Vagina (tissue), 2 donors: ENCODE measurements at places on chromosomes 7 and 10. TPM values are rescaled to one million over a fixed set of nuclear protein-coding genes. Genes with fewer than 3 reads are reported as not detected.

Gene TWIST1
- 11.5 TPM for total RNA-seq

GRCh38 chr10:4894335-4894734 lies 68.3 kb downstream of the AKR1E2 start:
- H3K27ac ChIP-seq, result no peak overlapping the region
- no peak for DNase-seq
- no peaks in the 10 kb centered on the region for H3K4me1 ChIP-seq

DNA sequence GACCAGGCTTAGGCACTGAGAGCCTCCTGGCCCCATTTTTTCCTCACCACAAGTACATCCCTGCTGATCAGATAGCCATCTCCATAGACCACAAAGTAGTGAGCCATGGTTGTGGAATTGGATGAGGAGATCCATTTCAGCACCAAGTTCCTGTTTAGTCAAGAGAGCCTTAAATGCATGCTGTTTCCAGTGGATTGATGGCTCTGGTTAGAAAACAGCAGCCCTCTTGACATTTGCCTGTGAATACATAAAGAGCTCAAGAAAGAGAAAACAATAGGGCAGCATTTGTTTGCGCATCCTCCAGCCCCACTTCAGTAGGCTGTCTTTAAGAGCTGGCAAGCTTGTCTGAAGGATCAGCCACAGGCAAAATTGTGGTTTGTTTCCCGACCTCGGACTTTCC lies 251.2 kb downstream of the POU6F2 start:
- no peak for DNase-seq
- no peaks in the 10 kb centered on the region for H3K36me3 ChIP-seq
- no peak overlapping the region for H3K27ac ChIP-seq
- no peaks in the 10 kb centered on the region for H3K27me3 ChIP-seq
- no peak overlapping the region for H3K4me3 ChIP-seq

GRCh38 chr7:5526100-5526905 lies 102.7 kb upstream of the TNRC18 start:
- no peaks in the 10 kb centered on the region for H3K36me3 ChIP-seq
- no peaks in the 10 kb centered on the region for H3K27me3 ChIP-seq

Gene ITPRID1
- not detected for total RNA-seq

Gene ASZ1
- not detected for total RNA-seq

GRCh38 chr7:171912-172515 lies 20.4 kb upstream of the FAM20C start:
- no peaks in the 10 kb centered on the region for H3K4me1 ChIP-seq
- no peaks in the 10 kb centered on the region for H3K36me3 ChIP-seq
- no peak overlapping the region for H3K27ac ChIP-seq
- H3K27me3 ChIP-seq, result no peaks in the 10 kb centered on the region

GRCh38 chr10:97200616-97201015 lies 14.9 kb upstream of the SLIT1 start:
- no peak overlapping the region for H3K4me3 ChIP-seq
- DNase-seq, result no peak
- no peaks in the 10 kb centered on the region for H3K27me3 ChIP-seq
- peaks cover 11% of the 10 kb centered on the region for H3K4me1 ChIP-seq
- no peaks in the 10 kb centered on the region for H3K36me3 ChIP-seq

DNA sequence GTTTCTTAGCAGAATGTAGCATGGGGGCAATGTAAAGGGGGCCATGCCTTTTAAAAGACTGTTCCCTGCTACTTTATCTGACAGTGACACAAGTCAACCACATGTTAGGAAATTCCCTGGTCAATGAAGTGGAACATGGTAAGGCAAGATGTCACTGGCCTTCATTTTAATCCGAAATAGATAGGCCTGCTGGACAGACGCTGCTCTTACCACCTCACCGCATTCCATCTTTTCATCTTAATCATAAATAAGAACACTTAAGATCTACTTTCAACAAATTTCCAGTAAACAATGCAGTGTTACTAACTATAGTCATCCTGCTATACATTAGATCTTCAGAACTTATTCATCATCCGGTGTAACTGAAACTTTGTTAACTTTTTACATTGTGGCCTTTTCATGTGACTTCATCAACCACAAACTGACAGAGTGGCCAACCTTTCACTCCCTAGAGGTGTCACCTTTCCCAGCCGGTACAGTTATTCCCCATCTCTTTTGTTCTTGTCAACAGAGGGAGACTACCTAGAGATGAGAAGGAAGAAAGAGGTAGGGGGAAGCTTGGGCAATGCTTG lies 15.6 kb downstream of the ASB4 start:
- no peak for DNase-seq
- no peaks in the 10 kb centered on the region for H3K4me1 ChIP-seq
- no peak overlapping the region for H3K27ac ChIP-seq
- no peak overlapping the region for H3K4me3 ChIP-seq
- H3K36me3 ChIP-seq, result no peaks in the 10 kb centered on the region
- H3K27me3 ChIP-seq, result no peaks in the 10 kb centered on the region

Gene HOGA1
- total RNA-seq, result 0.98 TPM

- DNase-seq, result no peak
- no peaks in the 10 kb centered on the region for H3K36me3 ChIP-seq
- H3K4me3 ChIP-seq, result no peak overlapping the region
- H3K27ac ChIP-seq, result peak overlapping the region; percentile 85
- H3K27me3 ChIP-seq, result no peaks in the 10 kb centered on the region
Measured at GRCh38 chr7:130350945-130351790, 6.6 kb downstream of the CPA5 start.

Gene NPSR1
- total RNA-seq, result not detected

DNA sequence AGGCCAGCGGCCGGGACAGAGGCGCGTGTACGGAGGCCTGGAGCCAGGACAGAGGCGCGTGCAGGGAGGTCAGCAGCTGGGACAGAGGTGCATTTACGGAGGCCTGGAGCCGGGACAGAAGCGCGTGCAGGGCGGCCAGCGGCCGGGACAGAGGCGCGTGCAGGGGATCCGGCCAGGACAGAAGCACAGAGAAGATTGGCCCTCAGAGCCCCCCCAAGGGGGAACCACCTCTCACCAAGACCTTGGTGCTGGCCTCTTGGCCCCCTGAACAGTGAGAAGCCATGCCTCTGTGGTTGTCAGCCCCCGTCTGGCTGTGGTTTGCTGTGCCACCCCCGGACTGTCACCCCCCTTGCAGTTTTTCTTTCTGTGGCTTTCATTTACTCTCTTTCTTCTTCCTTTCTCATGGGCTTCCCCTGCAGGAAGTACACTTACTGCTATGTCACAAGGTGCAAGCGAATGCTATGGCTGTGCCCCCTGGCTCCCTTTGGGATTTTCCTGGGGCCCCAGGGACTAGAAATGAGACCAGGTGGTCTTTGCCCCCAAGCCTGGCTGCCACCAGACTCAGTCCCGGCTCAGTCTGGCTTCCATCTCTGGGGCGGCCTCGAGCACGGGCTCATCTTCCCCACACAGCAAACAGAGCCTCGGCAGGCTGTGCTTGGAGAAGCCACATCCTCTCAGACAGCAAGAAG lies 41.1 kb downstream of the INSIG1 start:
- H3K4me1 ChIP-seq, result no peaks in the 10 kb centered on the region
- DNase-seq, result no peak
- H3K27ac ChIP-seq, result no peak overlapping the region
- no peaks in the 10 kb centered on the region for H3K27me3 ChIP-seq
- no peak overlapping the region for H3K4me3 ChIP-seq

Gene NT5C2
- total RNA-seq, result 71.2 TPM

GRCh38 chr7:98171449-98171848 lies 39.8 kb upstream of the BHLHA15 start:
- no peak overlapping the region for H3K4me3 ChIP-seq
- no peaks in the 10 kb centered on the region for H3K36me3 ChIP-seq
- no peak overlapping the region for H3K27ac ChIP-seq
- no peak for DNase-seq
- no peaks in the 10 kb centered on the region for H3K27me3 ChIP-seq

Gene SERPINE1
- 14.7 TPM for total RNA-seq

Gene TDRD1
- not detected for total RNA-seq

Gene INMT
- total RNA-seq, result 5.6 TPM

Gene MGAM2
- total RNA-seq, result not detected

Gene BMPR1A
- 33.1 TPM for total RNA-seq

GRCh38 chr7:99829524-99830160 lies 1.8 kb downstream of the CYP3A43 start:
- H3K36me3 ChIP-seq, result no peaks in the 10 kb centered on the region
- H3K27ac ChIP-seq, result no peak overlapping the region
- peak; percentile 5 for DNase-seq
- no peaks in the 10 kb centered on the region for H3K27me3 ChIP-seq
- H3K4me3 ChIP-seq, result no peak overlapping the region

Gene ADCY1
- 2.5 TPM for total RNA-seq

- DNase-seq, result no peak
- no peak overlapping the region for H3K4me3 ChIP-seq
- H3K4me1 ChIP-seq, result no peaks in the 10 kb centered on the region
- no peaks in the 10 kb centered on the region for H3K27me3 ChIP-seq
Measured at GRCh38 chr7:25877802-25878789, 273.9 kb upstream of the NFE2L3 start.

Gene SLC18A2
- 11.5 TPM for total RNA-seq

DNA sequence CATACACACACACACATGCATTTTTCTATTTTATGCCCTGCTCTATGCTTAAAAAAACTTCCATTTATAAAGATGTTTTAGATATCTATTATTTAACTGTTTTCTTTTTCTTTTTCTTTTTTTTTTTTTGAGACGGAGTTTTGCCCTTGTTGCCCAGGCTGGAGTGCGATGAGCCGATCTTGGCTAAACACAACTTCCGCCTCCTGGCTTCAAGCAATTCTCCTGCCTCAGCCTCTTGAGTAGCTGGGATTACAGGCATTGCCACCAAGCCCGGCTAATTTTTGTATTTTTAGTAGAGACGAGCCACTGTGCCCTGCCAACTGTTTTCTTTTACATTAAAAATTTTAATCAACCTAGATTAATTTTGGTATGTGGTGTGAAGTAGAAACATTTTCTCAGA lies 45.6 kb upstream of the PURB start:
- H3K36me3 ChIP-seq, result no peaks in the 10 kb centered on the region
- no peak overlapping the region for H3K27ac ChIP-seq
- no peaks in the 10 kb centered on the region for H3K27me3 ChIP-seq
- no peak for DNase-seq
- H3K4me1 ChIP-seq, result no peaks in the 10 kb centered on the region

DNA sequence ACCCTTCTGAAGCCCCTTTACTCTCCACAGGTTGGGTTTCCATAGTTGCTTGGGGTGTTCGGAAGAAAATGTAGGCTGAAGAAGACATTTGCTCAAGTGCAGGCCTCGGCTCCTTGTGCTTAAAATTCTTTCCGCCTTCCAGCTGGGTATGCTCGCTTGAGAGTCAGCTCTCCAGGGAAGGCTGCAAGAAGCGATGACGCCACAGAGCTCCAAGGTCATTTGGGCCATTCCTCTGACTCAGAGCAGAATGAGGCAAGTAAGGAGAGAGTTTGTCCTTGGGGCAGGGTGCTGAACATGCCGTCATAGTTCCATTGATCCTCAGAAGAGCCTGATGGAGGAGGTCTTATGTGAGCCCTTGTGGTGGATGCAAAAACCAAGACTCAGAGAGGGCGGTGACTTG lies 27.4 kb upstream of the HSPA12A start:
- no peak overlapping the region for H3K4me3 ChIP-seq
- no peaks in the 10 kb centered on the region for H3K27me3 ChIP-seq
- peaks cover 44% of the 10 kb centered on the region for H3K4me1 ChIP-seq
- no peak for DNase-seq
- no peak overlapping the region for H3K27ac ChIP-seq

DNA sequence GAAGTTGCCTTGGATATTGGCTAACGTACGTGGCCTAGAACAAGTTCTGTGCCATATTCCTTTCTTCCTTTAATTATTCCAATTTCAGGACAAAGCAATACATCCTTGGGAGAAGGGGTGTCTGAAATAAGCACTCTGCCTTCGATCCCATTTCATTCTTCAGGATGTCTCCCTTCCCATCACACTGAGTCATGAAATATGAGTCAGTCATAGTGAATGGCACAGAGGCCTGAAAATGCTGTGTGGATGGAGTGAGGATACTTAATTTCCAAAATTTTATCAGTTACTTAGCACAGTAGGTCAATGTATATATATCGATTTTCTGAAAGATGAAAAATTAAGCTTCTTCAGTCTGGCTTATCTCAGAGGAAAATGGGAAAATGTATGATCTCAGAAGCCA lies 19.5 kb downstream of the EVX1 start:
- no peaks in the 10 kb centered on the region for H3K4me1 ChIP-seq
- no peak overlapping the region for H3K27ac ChIP-seq
- no peaks in the 10 kb centered on the region for H3K36me3 ChIP-seq
- DNase-seq, result no peak
- no peak overlapping the region for H3K4me3 ChIP-seq
- no peaks in the 10 kb centered on the region for H3K27me3 ChIP-seq

Gene HKDC1
- total RNA-seq, result 2.5 TPM

DNA sequence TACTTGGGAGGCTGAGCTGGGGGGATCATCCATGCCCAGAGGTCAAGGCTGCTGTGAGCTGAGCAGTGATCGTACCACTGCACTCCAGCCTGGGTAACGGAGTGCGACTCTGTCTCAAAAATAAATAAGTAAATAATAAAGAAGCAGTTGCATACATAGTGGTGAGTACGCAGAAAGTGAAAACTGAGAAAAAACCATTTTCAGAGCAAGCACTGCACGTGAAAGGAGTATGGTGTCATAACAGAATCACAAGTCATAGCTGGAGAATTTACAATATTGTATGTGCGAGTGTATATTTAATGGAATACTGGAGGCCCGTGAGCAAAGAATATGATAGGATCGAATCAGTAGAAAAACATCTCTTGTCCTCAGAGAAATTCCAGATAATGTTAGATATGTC lies 22.3 kb downstream of the KIAA1217 start:
- H3K36me3 ChIP-seq, result no peaks in the 10 kb centered on the region
- H3K27me3 ChIP-seq, result no peaks in the 10 kb centered on the region
- H3K4me1 ChIP-seq, result no peaks in the 10 kb centered on the region
- no peak overlapping the region for H3K27ac ChIP-seq
- DNase-seq, result no peak

- H3K4me3 ChIP-seq, result no peak overlapping the region
- no peaks in the 10 kb centered on the region for H3K27me3 ChIP-seq
- no peak for DNase-seq
- H3K4me1 ChIP-seq, result peaks cover 7% of the 10 kb centered on the region
- H3K27ac ChIP-seq, result no peak overlapping the region
Measured at GRCh38 chr10:63683686-63684085, 162.5 kb downstream of the REEP3 start.

GRCh38 chr10:32148864-32149251 lies 92.6 kb upstream of the KIF5B start:
- H3K4me3 ChIP-seq, result no peak overlapping the region
- DNase-seq, result no peak
- H3K27me3 ChIP-seq, result no peaks in the 10 kb centered on the region
- no peaks in the 10 kb centered on the region for H3K36me3 ChIP-seq
- peak overlapping the region; percentile 0 for H3K27ac ChIP-seq

Gene CEP55
- 3.2 TPM for total RNA-seq

Gene SYT15
- total RNA-seq, result 5.4 TPM
